ENCODE measurements at places on chromosomes 2 and 18.
A peak's percentile ranks its signal among the peaks of the same experiment; 100 is the strongest.

DNA sequence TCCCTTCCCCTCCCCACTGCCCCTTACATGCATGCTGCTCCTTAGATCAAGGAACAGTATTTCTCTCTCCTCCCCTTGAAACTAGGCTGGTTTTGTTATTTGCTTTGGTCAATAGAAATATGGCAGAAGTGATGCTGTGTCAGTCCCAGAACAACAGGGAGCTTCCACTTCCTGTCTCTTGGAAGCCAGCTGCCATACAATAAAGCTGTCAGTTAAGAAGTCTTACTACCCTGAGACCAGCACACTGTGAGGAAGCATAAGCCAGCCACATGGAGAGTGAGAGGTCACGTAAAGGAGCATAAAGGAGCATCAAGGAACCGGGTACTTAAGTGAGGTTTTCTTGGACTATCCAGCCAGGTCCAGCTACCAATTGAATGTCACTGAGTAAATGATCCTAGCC is 126.6 kb downstream of the NOL4 start:
- DNase-seq, result no peak

DNA sequence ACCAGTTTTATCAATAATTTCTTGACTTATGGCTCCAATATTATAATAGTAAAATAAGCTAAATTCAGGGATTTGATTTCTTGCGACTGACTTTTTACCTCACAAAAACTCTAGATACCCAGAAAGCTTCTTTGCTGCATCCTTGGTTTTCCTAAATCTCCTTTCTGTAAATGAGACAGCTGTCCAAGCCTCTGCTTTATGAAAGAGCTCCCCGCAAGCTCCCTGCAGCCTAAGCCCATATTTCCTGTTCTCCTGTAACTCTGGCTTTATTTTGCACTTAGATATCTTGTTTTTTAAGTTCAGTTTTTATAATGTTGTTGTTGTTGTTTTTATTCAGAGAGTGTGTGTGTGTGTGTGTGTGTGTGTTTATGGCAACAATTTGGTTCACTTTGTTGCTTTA is 361.7 kb upstream of the PKDCC start:
- no peak for DNase-seq

- DNase-seq, result no peak
These were observed 183.6 kb upstream of the MGAT5 start for GRCh38 chr2:134070281-134070741.

GRCh38 chr2:39022642-39023235 is 98.1 kb downstream of the SOS1 start:
- DNase-seq, result no peak

- DNase-seq, result no peak
These were observed 143.5 kb downstream of the ACKR3 start for GRCh38 chr2:236712961-236713673.

- DNase-seq, result no peak
These were observed 83.1 kb upstream of the CD226 start for GRCh38 chr18:70030728-70031127.

GRCh38 chr18:46346213-46346612 is 242.0 kb downstream of the HAUS1 start:
- no peak for DNase-seq

GRCh38 chr2:134370655-134371445 is 117.0 kb downstream of the MGAT5 start:
- no peak for DNase-seq

GRCh38 chr2:219689676-219690628 is 62.5 kb downstream of the SLC4A3 start:
- DNase-seq, result peak; percentile 66

DNA sequence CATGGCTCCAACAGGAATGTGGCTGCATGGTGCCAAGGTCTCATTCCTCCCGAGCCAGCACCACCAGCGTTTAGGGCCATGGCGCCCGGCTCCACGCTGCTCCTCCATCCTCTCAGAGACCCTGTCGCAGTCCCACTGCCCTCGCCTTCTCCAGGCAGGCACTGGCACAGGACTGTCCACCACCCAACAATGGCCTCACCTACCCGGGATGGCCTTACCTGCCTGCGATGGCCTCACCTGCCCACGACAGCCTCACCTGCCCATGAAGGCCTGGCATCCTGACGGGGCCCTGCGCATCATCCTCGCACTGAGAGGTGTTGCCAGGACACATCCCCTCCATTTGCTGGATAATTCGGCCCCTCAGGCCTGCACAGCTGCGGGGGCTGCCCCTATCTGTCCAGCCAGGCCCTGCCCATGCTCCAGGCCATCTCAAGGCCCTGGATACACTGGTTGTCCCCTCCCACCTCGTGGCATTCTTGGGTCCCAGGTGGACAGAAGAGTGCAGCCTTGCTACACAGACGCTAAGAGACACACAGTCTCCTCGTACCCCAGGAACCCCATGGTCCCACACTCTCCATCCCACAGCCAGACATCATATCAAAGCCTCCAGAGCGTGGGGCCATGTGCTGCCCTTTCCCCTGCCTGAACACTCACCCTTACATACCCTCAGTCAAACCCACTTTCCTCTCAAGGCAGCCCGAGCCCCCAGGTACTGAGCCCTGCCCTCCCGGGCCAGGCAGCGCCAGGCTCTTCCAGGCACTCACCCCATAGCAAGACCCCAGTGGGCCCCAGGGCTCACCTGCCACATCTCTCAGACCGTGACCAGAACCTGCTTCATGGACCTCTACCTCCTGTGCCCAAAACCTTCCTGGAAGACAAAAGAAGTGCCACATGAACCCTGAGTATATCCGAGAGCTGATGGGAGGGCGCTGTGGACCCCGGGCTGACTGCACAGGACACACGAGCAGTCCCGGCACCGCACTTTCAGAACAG is 268.6 kb downstream of the EIPR1 start:
- no peak for DNase-seq

Data from left lung (tissue), 14 donors.